Ureter (tissue), 1 donor: ENCODE measurements at places on chromosomes 4 and X. TPM values are rescaled to one million over a fixed set of nuclear protein-coding genes. Genes with fewer than 3 reads are reported as not detected.

The THOC2 gene
- 108 TPM for total RNA-seq

The SMR3B gene
- total RNA-seq = not detected

The JAKMIP1 gene
- total RNA-seq = 0.29 TPM

The PTPN13 gene
- total RNA-seq = 158 TPM

The ADH1C gene
- 43.5 TPM for total RNA-seq

The CHIC1 gene
- 14.8 TPM for total RNA-seq

The RHOXF2B gene
- total RNA-seq = not detected

The FGF13 gene
- 19.8 TPM for total RNA-seq

The GIMD1 gene
- not detected for total RNA-seq

The NPNT gene
- total RNA-seq = 5.8 TPM

The SLC9B2 gene
- total RNA-seq = 13.0 TPM

- no peak for DNase-seq
Observed at GRCh38 chr4:173538148-173538908, 8.3 kb upstream of the HAND2 start.

- no peak for DNase-seq
Observed at GRCh38 chr4:140834839-140835495, 78.8 kb upstream of the TBC1D9 start.

DNA sequence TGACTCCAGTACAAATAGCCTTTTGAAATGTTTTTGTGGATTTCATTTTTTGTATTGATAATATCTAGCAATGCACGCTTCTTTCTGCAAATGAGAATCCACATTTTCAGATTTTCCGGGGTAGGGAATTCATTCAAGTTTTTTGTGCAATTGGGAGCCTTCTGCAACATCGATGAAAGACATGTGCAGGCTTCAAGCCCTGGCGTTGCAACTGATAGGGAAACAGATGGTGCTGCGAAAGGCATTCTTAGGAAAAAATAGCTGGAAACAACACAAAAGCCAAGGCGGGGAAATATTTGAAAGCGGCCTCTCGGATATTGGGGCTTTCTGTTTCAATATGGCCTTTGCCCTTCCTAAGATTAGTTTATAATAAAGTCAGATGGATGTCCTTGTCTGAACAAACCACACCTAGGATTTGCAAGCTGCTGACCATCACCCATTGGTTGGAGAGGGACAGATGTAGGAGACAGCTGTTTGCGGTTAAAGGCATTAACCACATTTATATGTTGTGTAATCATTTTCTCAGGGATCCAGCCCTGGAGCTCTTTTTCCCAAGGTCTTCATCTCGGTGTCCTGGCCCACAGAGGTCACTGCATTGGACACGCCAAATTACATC lies 136.5 kb downstream of the PRKX start:
- no peak for DNase-seq

GRCh38 chrX:8639949-8640475 lies 91.9 kb downstream of the ANOS1 start:
- no peak for DNase-seq

DNA sequence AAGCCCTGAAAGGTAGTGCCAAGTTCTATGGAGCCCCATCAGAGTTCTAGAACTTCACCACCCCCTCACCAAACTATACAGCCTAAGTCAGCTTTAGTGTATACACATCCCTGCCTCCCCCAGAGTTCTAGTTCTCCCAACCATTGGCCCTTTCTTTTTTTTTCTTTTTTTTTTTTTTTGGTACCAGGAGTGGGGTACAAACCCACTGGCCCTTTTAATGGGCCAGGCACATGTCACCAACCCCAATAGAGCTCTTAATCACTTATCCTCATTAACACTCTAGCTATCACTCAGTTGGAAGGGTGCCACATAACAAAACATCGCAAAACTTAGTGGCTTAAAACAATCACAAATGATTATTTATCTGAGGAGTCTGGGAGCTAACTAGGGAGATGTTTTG lies 588.6 kb downstream of the BCOR start:
- no peak for DNase-seq

GRCh38 chrX:133854290-133854689 lies 131.1 kb downstream of the GPC3 start:
- no peak for DNase-seq

- no peak for DNase-seq
Observed at GRCh38 chrX:97358941-97359340, 475.2 kb downstream of the RPA4 start.

DNA sequence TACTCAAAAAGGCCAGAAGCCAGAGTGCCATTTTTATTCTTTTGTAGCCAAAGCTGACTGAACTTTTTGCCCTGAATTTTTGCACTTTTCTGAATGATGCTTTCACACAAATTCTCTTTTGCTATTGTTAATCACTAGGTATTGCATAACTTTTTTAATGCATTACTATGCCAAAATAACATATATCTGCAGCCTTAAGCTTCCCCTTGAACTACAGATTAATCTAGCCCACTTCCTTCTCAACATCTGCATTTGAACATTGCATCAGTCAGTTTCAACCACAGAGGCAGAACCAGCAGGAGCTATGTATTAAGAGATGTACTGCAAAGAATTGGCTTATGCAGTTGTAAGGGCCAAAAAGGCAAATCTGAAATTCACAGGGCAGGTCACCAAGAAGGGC lies 197.6 kb upstream of the GYPA start:
- DNase-seq = no peak

DNA sequence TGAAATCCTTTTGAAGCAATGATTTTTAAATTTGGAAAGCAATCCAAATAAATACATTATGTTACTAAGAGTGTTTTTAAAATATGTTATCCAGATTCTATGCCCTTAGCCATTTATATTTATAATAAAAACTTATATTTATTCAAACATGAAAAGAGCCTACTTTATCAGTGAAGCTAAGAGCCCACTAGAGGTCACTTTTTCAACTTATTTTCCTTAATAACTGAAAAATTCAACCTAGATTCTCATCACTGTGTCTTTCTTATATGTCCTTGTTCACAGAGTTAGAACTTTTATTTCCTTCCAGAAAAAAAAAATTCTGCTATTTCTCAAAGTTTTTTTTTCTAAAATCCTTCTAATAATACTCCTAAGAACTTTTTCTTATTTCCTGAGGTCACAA lies 23.9 kb downstream of the PRDM8 start:
- no peak for DNase-seq

DNA sequence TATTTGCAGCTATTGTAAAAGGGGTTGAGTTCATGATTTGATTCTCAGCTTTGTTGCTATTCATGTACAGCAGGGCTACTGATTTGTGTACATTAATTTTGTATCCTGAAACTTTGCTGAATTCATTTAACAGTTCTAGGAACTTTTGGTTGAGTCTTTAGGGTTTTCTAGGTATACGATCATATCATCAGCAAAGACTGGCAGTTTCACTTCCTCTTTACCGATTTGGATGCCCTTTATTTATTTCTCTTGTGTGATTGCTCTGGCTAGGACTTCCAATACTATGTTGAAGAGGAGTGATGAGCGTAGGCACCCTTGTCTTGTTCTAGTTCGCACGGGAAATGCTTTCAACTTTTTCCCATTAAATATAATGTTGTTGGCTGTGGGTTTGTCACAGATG lies 48.1 kb downstream of the NPY1R start:
- DNase-seq = no peak

DNA sequence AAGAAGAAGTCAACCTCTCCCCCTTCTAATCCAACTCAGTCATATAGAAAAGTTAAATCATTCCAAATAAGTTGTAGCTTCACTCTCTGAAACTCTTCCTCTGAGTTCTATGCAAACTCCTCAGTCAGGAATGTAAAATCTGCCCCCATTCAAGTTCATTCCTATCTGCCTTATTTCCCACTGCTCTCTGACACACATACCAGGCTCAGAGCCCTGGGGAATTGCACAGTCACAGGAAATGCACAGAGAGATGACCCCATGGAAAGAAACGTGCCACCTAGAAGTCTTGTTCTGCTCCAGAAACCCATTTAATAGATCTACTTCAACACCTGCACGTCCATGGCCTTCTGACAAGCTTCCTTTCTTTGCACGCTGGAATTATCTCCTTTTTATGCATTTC lies 236.0 kb upstream of the VCX3A start:
- DNase-seq = no peak

- peak; percentile 72 for DNase-seq
Observed at GRCh38 chr4:56410247-56411062, 23.2 kb upstream of the AASDH start.

- no peak for DNase-seq
Observed at GRCh38 chrX:105150557-105150956, 69.9 kb downstream of the TEX13A start.

DNA sequence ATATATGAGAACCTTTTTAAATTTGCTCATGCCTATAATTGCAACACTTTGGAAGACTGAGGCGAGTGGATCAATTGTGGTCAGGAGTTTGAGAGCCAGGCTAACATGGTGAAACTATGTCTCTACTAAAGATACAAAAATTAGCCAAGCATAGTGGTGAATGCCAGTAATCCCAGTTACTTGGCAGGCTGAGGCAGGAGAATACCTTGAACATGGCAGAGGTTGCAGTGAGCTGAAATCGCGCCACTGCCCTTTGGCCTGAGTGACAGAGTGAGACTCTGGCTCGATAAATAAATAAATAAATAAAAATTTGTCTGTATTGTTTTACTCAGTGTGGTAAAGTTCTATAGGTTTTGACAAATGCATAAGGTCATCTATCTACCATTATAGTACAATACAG lies 218.2 kb downstream of the ZC4H2 start:
- DNase-seq = no peak
